Activated T-helper 1 cell treated with anti-CD3 and anti-CD28 coated beads, Interleukin-2, amount 50 U/mL, for 16 hours (primary cell): ENCODE measurements at places on chromosomes 5 and 9.

- DNase-seq = no peak
Observed at GRCh38 chr5:40960037-40960436, 50.7 kb downstream of the C7 start.

GRCh38 chr5:173974688-173975239 lies 14.2 kb upstream of the C5orf47 start:
- DNase-seq = no peak

- DNase-seq = no peak
Observed at GRCh38 chr9:27485158-27485557, 38.9 kb upstream of the IFNK start.

DNA sequence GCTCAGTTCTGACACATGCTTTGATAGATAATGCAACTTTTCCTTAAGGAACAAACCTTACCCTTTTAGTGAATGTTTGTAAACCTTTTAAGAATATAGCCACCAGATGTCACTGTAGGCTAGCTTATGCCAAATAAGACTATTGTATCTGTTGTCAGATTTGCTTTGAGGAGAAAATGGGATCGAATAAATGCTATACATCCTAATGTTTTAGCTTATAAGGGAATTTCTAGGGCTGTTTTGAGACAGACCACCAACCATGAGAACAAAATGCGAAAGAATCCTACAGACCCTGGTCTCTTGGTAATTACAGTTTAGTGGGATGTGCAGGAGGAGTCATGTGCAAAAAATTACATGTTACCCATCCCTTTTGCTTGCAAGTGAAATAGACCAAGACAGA lies 127.6 kb upstream of the NMUR2 start:
- DNase-seq = no peak

DNA sequence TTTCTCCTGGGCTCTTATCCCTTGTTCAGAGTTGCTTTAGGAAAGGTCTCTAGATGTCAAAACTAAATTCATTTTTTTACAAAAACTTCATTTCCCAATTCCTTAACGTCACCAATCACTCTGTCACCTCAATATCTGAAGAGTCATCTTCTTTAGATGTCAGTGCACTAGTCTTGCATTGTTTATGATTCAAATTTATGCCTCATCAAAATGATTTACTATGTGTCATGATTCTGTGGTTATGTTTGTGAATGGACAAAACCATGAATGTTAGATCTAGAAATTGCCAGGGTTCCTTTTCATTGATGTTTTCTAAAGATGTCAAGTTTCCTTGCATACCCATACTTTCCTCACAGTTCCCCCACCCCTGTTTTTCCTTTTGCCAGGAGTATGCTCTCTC lies 21.5 kb downstream of the CWC27 start:
- no peak for DNase-seq

DNA sequence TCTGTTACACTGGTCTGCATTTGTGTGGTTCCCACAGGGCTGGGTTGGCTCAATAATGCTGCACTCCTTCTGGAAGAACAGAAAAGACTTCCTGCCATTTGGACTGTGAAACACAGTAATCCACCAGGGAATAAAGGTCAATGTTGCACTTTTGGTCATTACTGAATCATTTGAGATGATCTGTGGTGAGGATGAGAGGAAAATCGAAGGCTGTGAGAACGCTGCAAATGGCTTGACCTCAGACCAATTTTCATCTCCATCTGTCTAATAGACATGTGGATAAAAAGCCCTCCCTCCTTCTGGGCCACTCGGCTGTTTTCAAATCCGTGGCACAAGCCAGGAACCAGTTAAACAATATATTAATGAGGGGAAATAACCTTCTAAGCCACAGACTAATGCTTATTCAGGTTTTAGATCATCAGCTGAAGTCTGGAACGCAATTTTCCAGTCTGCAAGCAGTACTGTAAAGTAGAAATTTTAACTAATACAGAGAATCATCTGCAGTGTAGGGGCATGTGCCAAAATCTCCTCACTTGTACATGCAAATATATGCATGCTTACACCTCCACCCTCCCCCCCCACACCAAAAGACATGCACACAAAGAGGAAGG lies 20.2 kb downstream of the TLE1 start:
- no peak for DNase-seq

- no peak for DNase-seq
Observed at GRCh38 chr9:68717552-68718443, 12.8 kb downstream of the PIP5K1B start.

GRCh38 chr5:162299793-162300192 lies 232.2 kb downstream of the GABRG2 start:
- DNase-seq = no peak

DNA sequence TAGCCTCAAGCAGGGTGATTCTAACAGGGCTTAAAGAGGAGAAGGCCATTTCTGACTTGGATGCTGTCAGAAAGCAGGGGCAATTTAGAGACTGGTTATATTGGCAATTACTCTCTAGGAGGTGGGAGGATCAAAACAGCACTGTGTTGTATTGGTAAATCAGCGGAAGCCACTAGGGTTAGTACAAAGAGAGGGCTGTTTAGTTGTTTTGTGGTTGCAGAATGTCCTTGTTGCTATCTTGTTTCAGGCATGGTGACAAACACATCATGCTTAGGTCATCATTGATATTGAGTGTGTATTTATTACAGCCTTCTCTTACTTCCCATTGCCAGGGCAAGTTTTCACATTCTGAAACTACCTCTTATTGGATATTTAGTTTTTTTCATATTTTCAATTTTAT lies 165.3 kb downstream of the TAF11L14 start:
- DNase-seq = no peak

GRCh38 chr5:120934031-120934430 lies 469.9 kb downstream of the PRR16 start:
- DNase-seq = no peak

- no peak for DNase-seq
Observed at GRCh38 chr9:96383165-96383942, at the start of gene SLC35D2. TSS of gene SLC35D2 (minus strand) at chr9:96383711. CDS start at chr9:96383634, 77 bp downstream.

DNA sequence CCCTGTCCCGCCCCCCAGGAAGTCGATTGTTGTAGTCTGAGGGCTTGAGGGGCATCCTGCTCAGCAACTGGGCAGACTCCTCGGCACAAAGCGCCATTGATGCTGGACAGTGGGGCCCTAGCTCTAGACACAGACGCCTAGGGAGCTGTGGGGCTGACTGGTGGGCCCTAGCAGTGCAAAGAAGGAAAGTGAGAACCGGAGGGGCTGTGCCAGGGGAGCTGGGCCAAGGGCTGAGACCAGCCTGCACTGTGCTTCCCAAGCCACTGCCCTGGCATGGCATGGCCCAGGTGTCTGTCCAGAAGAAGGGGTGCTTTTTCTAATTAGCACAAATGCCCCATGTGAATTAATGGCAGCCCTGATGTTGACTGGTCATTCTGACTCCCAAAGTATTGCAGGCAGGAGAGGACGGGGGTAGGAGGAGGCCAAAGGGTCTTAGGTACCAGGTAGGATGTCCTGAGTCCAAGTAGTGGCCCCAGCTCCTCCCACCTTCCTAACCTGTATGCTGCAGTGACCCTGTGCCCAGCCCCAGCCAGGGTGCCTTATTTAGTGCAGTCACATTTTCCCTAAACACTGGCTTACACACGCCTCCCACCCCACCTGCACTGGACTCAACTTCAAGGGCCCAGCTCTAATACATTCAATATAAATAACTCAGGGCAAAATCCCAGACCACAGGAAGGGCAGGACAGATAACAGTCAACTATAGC lies 15.9 kb downstream of the TCF7 start:
- DNase-seq = no peak

DNA sequence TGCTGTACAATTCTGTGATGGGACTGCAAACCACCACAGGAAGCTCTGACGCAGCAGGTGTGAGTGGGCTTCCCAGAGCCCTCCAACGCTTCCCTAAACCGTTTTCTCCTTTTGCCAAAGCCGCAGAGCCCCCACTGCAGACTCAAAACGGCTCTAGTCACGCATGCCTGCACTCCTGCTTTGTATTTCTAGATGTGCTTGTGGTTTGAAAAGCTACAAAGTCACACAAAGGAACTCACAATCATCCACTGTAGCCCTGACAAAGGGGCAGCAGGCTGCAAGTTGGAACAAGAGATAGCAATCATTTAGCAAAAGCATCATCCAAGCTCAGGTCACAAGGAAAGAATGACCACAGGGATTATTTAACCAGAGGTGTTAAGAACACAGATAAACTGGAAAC lies 79.3 kb downstream of the PTPN3 start:
- DNase-seq = no peak

DNA sequence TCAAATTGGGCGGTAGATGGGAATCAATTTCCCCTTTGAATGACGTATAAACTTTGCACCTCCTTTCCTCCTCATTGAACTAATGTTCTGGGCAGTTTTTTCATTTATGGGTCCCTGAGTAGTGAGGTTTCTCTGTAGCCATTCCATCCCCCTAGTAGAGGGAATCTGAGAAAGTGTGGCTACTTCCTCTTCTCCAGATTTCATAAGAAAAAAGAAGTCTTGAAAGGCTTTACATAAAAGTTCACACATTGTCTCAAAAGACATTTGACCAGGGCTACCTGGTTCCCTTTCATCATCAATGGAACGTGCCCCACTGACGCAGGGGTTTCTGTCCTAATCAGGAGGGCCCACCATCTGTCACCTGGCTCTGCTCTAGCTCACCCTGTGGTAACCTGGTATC lies 57.3 kb downstream of the CTSL start:
- DNase-seq = no peak

- DNase-seq = peak; percentile 60
Observed at GRCh38 chr5:172932313-172933017, 26.8 kb upstream of the RPL26L1 start.

- DNase-seq = no peak
Observed at GRCh38 chr9:87763286-87763685, 37.4 kb downstream of the CTSL start.

- no peak for DNase-seq
Observed at GRCh38 chr5:23528677-23529076, 21.3 kb downstream of the PRDM9 start.

DNA sequence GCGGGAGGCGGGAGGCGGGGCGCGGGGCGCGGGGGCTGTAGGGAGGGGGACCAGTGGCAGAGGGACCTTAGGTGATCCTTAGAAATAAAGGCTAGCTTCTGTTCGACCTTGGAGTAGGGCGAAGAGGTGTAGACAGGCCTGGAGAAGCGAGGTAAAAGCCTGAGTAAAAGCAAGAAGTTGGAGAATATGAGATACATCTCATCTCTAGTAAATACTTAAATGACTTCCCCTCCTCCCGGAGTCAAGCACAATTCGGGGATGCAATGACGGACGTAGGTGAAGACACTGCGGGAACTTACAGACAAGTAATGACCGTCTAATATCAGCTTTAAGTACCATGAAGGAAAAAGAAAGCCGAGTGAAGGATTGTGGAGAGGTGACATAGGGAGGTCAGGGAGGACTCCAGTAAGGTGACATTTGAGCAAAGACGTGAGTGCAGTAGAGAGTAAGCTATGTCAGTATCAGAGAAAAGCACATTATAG lies 466 bp downstream of the SMC2 start:
- DNase-seq = no peak

GRCh38 chr5:120517607-120518252 lies 53.6 kb downstream of the PRR16 start:
- DNase-seq = no peak

- no peak for DNase-seq
Observed at GRCh38 chr9:36637491-36638270, 65.0 kb downstream of the MELK start.

DNA sequence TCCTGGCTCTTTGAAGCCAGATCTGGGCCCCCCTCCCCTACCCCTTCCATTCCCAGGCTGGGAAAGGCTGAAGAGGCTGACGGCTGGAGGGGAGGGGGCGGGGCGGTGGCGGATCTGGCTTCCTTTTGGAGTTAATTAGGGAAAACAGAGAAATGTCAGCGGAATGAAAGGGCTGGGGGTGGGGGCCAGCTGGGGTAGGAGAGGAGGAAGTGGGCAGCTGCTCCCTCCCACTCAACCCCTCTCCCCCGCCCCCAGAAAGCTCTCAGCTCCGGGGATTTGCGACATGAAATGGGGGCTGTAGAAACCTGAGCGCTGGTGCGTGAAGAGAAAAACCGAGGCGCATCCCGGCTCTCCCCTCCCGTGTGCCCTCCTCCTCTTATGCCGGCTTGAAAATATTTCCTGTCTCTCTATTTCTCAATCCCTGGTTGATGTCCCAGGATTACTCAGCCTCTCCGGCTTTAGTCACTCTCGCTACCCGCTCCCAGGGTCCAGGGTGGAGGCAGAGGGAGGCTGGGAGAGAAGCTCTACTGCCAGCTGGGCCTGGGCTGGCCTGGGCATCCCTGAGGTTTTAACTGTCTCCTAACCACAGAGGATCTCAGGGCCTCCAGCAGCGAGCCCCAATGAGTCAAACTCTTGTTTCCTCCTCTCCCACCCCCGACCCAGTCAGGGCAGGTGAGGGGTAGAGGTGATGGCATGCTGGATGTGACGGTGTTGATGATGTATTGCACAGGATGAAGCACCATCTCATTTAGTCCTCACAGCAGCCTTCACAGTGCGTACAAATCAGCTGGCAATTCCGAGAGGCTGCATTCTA lies 20.1 kb downstream of the PCDHGC5 start:
- DNase-seq = no peak

DNA sequence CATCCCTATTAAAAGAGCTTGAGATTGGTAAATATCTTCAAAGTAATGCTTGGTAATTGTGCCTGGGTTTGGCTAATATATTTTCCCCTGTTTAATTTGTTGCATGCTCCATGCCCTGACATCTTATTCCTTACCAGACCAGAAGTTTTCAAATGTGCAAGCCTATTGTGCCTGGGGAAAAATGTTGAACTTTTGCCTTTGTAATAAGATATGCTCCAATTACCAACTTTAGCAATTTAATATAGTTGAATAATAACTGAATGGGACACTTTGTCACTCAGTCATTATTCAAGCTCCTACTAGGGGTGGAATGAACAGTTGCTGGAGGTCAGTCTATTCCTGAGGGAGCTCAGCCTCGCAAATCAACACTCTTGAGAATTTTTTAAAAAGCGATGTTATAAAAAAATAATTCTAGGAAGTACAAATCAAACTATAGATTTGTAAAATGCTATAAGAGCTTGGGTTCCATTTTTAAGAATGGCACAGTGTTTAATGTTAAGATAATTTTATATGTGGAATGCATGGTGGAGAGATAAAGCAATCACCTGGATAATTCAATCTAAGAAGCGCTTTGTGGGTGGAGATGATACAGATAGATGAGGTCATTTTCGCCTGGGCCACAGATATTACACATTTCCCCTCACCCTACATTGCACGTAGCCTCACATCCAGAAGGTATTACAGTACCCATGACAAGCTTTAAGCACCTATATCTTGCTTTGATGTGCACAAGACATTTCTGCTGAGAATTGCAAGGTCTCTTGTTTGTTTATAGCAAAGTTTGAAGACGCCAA lies 231.8 kb downstream of the PIK3R1 start:
- DNase-seq = no peak

DNA sequence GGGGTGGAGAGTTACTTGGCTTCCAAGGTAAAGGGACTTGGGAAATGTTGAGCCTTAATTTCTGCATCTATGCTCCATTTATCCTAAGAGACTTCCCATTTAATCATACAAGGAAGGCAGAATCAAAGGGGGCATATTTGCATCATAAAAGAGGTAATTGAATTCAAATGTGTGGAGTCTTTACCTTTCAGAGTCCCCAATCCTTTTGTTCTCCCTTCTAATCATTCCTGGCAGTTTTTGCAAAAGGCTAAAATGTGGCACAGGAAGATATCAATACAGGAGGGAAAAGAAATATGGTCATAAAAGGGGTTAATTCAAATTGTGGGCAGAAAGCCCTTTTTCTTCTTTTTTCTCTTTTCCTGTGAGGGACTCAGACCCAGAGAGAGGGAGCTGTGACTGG lies 69.5 kb downstream of the SFXN1 start:
- DNase-seq = no peak

- DNase-seq = no peak
Observed at GRCh38 chr5:150302301-150303069, at the start of gene ARSI. TSS of gene ARSI (minus strand) at chr5:150302905. CDS start at chr5:150302373, 532 bp downstream.

- DNase-seq = no peak
Observed at GRCh38 chr9:72590824-72591223, 69.4 kb downstream of the TMC1 start.
